ENCODE measurements at places on chromosomes 6 and 20.
A peak's percentile ranks its signal among the peaks of the same experiment; 100 is the strongest.

- no peak for DNase-seq
Measured at GRCh38 chr6:20791074-20791473, 256.8 kb downstream of the CDKAL1 start.

GRCh38 chr6:40640599-40641227, 53.5 kb upstream of the LRFN2 start:
- peak; percentile 21 for DNase-seq

DNA sequence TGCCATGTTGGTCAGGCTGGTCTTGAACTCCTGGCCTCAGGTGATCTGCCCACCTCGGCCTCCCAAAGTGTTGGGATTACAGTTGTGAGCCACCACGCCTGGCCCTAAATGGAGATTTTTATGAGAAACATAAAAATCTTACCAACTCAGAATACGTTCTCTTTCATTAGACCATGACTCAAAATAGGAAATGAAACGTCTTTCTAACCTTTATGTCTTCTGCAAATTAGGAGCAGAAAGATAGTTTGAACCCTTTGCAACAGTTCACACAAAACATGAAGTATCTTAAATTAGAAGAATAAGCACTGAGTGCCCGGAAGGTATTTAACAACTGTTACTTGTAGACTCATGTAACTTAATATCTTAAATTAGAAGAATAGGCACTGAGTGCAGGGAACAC, 48.3 kb downstream of the AHI1 start:
- no peak for DNase-seq

GRCh38 chr6:44105993-44106740, 21.1 kb downstream of the MRPL14 start:
- no peak for DNase-seq

GRCh38 chr20:36543184-36544133, 2.1 kb downstream of the MYL9 start:
- no peak for DNase-seq

DNA sequence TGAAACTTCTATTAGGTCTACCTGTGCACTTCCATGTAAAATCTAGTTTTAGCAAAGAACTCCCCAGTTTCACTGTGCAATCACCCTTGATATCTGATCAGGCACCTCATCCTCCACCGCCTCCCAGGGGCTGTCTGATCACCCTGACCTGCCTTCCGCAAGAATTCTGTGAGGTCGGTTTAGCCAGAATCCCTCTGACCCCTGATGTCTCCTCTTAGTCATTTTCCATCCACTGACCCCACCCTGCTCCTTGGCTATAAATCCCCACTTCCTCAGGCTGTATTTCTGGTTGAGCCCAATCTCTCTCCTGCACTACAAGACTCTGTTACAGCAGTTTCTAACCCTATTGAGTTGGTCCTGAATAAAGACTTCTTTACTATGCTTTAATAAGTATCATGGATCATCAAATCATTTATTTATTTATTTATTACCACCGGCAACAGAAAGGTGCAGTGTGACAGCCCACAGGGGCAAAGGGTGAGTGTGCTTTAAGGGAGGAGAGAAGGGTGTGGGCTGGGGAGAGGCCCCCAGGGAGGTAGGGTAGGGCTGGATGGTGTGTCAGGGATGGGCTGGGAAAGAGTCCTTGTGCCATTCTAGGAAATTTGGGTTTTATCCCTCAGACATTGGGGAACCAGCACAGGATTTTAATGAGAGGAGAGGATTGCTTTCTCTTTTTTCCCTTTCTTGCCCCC, 11.2 kb upstream of the SERPINB6 start:
- DNase-seq, result no peak

GRCh38 chr6:104940893-104941728, 15.8 kb upstream of the LIN28B start:
- peak; percentile 43 for DNase-seq

DNA sequence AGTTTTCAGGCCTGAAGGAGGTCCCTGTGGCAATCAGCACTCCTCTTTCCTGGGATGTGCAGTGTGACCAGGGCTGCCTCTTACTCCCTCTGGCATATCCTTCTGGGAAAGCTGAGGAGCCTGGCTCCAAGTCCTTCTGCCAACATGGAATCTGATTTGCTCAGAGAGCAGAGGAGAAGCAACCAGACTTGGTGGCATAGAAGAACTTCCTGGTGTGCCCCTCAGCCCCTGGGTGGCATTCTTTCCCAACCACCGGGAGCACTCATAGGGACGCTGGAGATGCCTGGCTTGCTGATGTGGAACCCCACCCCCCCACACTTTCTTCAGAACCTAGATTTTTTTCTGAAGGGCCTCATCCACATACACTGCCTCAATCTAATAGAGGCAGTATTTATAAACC, 107.6 kb upstream of the TRAF3IP2 start:
- DNase-seq, result no peak

DNA sequence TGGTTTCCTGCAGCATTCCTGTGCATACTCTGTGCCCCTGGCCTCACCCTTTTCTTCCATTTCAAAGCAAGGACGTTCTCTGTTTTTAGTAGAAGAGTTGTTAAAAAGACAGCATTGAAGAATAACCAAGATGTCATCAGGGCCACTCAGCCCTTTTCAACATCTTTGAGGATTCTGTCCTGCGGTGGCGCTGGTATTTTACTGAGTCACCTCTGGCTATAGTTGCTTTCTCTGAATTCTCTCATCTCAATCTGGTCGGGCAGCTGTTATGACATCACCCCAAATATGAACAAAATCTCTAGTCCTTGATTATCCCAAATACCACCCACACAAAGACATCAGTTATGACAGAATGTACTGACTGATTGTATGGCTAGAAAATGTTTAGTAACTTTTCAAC, 204.2 kb downstream of the GRIK2 start:
- no peak for DNase-seq

DNA sequence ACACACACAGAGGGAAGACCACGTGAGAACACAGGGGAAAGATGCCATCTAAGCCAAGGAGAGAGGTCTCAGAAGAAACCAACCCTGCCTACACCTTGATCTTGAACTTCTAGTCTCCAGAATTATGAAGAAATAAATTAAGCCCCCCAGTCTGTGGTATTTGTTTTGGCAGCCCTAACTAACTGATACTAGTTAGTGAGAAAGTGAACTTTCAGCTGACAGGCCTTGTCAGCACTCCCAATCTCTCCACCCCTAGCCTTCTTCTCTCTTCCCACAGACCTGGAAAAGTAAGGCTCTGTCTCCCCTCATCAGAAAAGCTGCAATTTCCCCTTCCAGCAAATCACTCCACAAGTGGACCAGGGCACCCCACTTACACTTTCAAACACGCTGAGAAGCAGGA, 108.6 kb upstream of the CDYL start:
- DNase-seq, result no peak

GRCh38 chr6:167122827-167123657, at the start of gene CCR6:
CCR6 (plus strand) TSS chr6:167123096; CDS start chr6:167136135, 13,039 bp downstream.
- no peak for DNase-seq

- DNase-seq, result no peak
Measured at GRCh38 chr20:2138396-2138795, 36.8 kb downstream of the STK35 start.

- DNase-seq, result no peak
Measured at GRCh38 chr6:14072084-14072483, 45.5 kb upstream of the CD83 start.

Data from activated T-cell treated with anti-CD3 and anti-CD28 coated beads, Interleukin-2, amount 50 U/mL, for 1 hour (primary cell).